ENCODE measurements at places on chromosomes 1 and 21.

DNA sequence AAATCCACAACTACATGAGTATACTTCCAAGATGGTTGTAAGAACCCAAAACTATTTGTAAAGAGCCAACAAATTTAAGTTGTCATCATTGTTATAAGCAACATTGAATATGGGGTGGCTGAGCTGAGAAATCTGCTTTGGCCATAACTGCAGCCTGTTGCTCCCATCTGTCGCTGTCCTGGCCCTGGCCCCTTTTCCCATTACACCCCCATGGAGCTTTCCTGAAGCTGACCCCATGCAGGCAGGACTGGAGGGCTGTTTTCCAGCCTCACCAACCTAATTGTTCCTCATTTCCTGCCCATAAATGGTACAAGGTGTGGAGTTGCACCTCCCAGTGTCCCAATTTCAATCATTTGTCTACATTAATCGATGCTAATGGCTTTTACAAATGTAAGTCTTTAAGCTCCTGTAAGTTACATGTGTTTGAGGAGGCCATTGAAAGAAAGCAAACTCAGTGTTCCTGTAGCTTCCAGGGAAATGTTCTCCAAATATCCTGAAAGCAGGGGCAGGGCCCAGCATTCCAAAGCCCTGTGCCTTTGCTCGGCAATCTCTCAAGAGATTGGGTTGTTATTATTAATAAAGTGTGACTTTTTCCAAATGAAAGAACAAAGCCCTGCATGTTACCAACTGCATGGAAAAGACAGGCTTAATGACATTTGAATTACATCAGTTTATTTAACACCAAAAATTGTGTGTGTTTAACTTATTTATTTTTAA lies 545.9 kb downstream of the PLPP3 start:
- DNase-seq, result no peak

- no peak for DNase-seq
Measured at GRCh38 chr1:217524787-217525520, 105.9 kb downstream of the GPATCH2 start.

DNA sequence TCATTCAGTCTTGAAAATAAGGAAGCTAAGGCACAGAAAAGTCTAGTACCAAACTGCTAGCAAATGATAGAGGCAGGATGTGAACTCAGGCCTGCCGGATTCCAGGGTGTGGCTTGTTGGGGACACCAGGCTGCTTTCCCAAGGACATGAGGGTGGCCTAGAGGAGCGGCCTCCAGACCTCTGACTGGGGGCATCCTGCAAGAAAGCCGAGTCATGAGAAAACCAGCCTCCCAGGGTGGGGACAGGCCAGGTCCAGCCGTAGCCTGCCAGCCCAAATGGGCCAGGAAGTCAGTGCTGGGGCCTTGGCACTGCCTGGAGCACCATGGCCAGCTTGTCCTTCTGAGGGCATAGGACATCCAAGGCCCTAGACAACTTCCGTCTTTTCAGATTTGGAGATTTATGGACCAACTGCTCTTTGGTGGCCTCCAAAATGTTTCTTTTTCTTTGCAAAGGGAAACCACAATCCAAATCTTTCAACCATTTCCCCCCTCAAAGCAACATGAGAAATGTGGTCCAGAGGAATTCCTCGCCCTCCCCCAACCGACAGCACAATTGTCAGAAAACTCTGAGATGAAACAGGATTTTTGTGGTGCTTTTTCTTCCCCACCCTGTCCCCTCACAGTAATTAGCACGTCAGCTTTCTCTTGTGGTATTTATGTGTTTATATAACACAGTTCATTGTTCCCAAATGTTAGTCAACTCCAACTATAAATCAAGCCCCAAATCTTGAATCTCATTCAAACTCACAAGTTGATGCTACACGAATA lies 212.3 kb downstream of the KAZN start:
- no peak for DNase-seq

DNA sequence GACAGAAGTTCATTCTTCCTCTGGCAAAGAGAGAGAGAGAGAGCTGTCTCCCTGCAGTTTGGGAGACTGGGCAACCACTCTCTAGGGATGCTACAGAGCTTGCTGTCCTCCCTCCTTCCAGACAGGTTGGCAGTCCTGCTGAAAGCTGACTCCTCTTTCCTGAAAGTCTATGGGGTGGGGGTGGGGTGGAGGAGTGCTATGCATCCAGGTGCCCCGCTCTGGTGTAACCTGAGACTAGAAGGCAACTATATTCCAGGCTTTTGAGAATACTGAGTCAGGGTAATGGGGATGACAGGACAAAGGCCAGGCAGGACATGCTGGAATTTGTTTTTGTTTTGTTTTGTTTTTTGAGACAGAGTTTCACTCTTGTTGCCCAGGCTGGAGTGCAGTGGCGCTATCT lies 55.4 kb downstream of the OPTC start:
- peak; percentile 47 for DNase-seq

- DNase-seq, result no peak
Measured at GRCh38 chr1:90317628-90318027, 322.7 kb downstream of the ZNF326 start.

- DNase-seq, result no peak
Measured at GRCh38 chr1:183821889-183822611, 17.1 kb downstream of the RGL1 start.

- no peak for DNase-seq
Measured at GRCh38 chr1:71770121-71770520, 512.2 kb downstream of the NEGR1 start.

- DNase-seq, result no peak
Measured at GRCh38 chr1:2224631-2225428, 3.3 kb upstream of the SKI start.

DNA sequence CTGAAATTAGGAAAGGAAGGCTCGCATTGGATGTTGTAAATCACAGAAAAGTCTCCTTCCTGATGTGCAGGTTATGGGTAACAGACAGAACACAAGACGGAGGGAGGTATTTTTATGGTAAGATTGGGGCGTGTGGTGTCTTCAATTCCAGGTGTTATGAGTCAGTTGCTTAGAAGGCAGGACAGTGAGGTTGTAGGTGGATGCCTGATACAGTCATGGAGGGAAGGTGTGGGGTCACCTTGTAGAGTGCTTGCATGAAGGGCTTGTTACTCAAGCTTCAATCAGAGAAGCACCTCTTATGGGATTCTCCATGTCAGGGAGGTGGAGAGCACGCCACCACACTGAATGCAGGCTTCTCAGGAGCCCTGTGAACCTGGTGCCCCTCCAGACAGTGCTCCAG lies 63.1 kb downstream of the C1orf21 start:
- DNase-seq, result no peak

GRCh38 chr1:63198871-63199394 lies 123.4 kb upstream of the FOXD3 start:
- no peak for DNase-seq

DNA sequence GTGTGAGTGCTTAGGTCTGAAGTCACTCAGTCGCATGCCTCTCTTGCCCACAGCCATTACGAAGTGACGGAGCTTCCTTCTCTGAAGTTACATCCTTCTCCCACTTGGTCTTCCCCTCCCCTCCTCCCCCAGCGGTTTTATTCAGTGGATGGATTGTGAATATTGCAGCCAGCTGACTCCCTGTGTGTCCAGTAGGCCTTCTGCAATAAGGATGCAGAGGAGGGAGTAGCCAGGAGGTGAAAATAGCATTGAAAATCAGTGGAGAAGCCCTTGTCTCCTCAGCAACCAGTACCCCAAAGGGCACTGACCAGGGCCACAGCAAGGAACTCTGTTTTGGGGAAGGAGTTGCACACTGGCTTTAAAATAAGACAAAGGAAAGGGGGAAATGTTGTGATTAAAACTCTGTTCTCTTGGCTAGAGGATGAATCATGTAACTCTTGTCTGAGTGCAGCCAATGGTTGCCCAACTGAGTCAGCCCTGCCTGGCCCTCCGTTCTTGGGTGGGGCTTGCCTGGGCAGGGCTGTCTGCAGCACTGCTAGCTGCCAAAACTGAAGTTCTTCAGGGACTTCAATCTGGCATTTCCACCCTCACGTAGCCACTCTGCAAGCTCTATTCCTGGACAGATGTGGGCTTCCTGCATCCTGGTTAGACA lies 4.3 kb downstream of the S100A10 start:
- DNase-seq, result no peak

DNA sequence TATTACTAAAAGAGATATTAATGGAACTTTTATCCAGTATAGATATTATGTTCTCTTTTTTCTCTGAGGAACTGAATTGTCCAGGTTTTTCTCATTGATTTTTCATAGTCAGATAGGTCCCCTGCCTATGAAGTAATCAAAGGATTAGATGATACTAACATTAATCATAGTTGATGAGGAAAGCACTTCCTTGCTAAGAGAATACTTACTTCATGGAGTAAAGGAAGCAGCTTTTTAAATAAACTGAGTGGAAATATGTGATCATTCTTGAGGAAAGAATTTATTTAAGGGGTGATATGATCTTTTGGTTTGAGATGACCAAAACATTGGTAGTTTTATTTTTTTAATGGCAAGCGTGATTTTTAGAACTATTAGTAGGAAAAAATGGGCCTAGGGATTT lies 58.9 kb downstream of the SWT1 start:
- DNase-seq, result no peak

DNA sequence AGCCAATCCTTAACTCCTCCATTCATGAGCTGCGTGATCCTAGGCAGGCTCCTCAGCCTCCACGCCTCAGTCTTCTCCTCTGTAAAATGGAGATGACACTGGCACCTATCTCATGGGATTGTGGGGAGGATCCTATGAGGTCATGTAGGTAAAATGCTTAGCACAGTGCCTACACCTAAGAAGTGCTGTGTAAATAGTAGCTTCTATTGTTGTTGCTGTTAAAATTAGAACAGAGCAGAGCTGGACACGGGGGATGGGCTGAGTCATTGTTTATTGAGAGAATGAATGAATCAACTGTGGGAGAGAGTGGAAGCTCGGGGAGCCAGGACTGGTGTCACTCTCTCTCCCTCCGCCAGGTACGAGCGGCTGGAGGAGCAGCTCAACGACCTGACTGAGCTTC lies 43.0 kb downstream of the TMCC2 start:
- no peak for DNase-seq

DNA sequence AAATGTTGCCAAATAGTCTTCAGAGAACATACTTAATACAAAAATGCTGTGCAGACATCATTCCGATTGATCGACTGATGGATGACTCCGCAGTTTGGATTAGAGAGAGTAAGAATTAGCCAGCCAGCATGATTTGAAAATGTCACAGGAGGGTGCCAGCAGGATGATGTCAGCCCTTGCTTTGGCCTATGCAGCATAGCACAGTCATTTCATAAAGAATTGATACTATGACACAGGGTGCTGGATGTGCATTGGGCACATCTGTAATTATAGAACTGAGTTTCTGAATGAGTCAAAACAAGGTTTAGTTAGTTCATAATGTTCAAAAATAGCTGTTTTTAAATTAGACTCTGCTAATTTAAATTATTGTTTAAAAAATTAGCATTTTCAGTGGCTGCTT lies 21.6 kb upstream of the TRAF5 start:
- no peak for DNase-seq

DNA sequence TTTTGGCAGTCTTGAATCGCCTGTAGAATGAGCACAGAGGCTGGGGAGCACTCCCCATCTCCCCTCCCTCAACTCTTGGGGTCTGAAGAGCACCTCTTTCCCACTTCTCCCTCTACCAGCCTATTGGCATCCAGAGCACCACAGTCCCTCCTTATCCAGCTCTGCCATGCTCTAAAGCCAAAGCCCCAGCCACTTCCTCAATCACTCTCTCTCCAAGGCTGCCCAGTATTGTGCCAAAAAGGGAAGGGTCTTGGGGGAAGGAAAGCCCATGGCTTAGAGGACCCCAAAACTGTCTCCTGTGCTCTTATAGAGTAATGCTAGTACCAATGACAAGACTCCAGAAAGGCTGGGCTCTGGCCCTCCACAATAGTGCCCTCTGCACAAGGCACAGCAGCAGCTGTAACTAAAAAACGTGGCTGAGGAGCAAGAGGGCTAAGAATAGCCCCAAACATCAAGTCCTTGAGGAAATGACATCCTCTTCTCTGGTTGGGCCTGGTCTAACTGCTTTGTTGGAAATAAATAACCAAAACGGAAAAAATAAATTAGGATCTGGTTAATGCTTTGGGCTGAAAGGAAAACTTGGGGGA lies 28.4 kb downstream of the SLC27A3 start:
- DNase-seq, result no peak

GRCh38 chr1:224747578-224747977 lies 131.5 kb downstream of the CNIH3 start:
- DNase-seq, result no peak

DNA sequence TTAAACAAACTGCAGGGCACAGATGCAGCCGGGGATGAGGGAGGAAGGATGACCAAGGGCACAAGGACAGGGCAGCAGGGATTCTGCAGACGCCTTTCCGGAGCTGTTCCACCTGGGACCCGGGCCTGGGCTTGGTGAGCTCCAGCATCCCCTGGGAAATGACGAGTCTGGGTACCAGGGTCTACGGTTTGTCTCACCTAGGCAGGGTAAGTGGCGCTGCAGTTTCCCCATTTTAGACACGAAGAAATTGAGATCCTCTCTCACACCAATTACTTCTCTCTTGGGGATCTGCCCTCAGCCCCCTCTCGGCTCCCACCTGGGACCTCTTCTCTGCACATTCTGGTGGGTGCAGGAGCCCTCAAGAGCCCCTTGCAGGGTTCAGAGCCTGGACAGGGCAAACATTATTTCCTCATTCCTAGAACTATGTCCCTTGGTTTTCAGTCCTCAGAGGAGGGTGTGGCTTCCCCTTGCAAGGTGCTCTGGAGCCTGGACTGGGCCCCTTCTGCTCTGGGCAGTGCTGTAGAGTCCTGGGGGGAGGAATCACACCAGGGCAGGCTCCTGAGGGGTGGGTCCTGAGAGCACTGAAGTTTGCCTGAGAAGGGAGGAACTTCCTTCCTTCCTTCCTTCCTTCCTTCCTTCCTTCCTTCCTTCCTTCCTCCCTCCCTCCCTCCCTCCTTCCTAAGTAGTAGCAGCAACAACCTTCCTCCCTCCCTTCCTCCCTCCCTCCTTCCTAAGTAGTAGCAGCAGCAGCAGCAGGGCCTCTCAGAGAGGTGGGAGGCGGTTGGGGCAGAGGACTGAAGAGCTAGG lies 16.0 kb downstream of the RAP1GAP start:
- DNase-seq, result no peak

DNA sequence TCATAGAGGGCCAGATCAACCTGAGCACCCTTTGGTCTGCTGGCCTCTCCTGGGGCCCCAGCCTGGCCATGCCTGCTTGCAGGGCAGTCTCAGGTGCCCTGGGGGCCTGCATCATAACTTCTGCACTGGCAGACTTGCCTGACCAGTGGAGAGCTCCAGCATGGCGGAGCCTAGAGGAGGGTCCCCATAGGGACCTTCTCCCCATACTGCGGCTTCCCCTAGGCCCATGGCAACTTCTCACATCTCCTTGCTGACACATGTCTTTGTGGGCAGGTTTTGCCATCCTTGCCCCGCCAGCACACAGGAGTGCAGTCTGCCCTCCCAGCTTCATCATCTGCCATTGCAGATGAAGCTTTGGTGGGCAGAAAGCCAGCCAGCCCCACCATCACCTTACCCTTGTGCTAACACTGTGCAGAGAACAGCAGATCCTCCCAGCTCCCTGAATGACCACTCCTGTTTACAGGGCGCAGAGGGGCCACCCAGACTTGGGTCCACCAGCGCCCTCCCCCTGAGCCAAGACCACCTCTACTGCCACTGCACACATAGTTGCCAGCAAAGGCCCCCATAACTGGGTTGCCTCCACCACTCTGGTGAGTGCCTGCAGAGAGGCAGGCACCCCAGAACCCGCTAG lies 51.7 kb downstream of the ZP4 start:
- DNase-seq, result no peak

GRCh38 chr1:246860401-246860800 lies 71.3 kb downstream of the AHCTF1 start:
- DNase-seq, result no peak

All from iPS DF 6.9 (cell line).